GM23248 (cell line): ENCODE measurements at places on chromosomes 5 and 9.

- peak; percentile 8 for DNase-seq
Measured at GRCh38 chr9:79360387-79361347, 211.1 kb upstream of the TLE4 start.

GRCh38 chr9:37710046-37710445, 43.6 kb upstream of the TRMT10B start:
- no peak for DNase-seq

DNA sequence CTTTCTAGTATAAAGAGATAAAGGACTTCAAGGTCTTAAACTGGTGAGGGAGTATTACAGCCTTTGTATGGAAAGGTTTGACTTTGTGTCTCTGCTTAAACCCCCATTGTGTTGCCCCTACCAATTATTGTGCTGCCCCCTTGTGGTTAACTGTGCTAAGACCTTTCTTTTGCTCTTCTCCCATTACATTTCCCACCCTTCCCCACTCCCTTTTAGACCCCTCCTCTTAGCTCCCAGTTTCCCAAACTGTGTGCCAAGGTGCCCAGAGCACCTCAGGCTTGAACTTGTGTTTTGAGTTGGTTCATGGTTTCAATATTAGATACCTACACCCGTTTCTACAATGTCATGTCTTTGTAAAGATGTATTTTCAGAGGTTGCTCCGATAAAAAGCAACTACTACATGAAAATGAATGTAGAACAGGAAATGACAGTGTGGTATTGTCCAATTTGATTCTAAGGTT, 2.9 kb downstream of the JAK2 start:
- peak; percentile 68 for DNase-seq

- no peak for DNase-seq
Measured at GRCh38 chr9:27367175-27367798, 70.3 kb upstream of the EQTN start.

DNA sequence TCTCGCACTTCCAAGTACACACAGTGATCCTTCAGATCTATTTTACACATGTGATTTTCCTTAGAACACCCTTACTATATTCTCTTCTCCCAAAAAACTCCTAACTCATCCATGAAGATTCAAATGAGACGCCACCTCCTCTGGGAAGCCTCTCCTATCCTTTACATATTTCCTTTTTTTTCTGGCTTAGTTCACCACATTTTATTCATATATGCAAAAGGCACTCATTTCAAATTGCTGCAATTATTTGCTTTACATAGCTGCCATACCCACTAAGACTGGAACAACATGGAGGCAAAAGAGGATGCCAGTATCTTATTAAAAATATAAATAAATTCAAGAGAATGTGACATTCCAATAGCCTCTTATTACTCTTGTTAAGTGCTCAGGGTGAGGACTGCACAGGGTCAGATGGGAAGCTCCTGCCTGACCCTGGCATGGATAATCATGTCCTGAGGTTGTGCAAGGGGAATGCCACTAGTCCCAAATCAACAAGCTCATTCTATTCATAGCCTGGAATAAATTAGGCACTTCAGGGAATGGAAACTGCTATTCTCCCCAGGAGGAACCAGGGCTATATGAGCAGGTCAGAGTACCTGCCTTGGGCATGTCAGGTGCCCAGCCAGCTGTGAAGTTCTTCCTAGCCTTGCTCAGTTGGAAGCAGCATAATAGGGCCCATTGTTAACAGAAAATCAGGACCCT, 262.9 kb downstream of the FBXL17 start:
- no peak for DNase-seq

GRCh38 chr9:104177003-104177611, 83.0 kb downstream of the SMC2 start:
- DNase-seq: peak; percentile 4

- no peak for DNase-seq
Measured at GRCh38 chr9:131695836-131696460, 43.9 kb downstream of the RAPGEF1 start.
